K562 (cell line): ENCODE measurements at places on chromosomes 13 and 19. TPM values are rescaled to one million over a fixed set of nuclear protein-coding genes. Genes with fewer than 3 reads are reported as not detected.

The DNMT1 gene
- 261 and 271 TPM in 2 replicates for total RNA-seq

The CABP5 gene
- total RNA-seq, result not detected in 2 replicates

The PSG7 gene
- not detected in 2 replicates for total RNA-seq

The COL4A1 gene
- 0.35 and 0.36 TPM in 2 replicates for total RNA-seq

The SRRM5 gene
- 0.11 and 0.18 TPM in 2 replicates for total RNA-seq

The TEKTIP1 gene
- 0.29 and 0.66 TPM in 2 replicates for total RNA-seq

The SHANK1 gene
- total RNA-seq, result 1.3 and 1.8 TPM in 2 replicates

GRCh38 chr13:98972059-98972458 lies 5.8 kb downstream of the DOCK9 start:
- no peak for DNase-seq

DNA sequence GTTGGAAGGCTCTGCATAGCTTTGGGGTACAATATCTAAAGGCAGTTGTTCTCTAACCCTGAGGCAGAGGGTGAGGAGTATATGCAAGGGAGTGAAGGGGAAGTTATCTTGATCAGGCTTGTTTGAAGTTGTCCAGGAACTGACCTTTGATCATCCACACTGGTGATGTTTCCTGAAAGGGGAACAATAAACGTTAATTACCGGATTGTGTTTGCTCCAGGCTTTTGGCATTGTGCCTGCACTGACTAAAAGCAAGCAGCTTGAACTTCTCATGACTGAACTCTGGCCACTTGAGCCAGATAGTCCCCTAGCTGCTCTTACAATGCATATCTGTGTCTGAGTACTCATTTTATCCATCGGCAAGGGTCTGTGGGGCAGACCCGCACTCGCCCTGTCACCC lies 27.0 kb upstream of the ZNF726 start:
- no peak for DNase-seq

GRCh38 chr13:27449936-27450828 lies at the start of gene MTIF3:
Gene MTIF3, minus strand, starts transcription at chr13:27450564. Its CDS starts 10,116 bp downstream, at chr13:27440448.
- DNase-seq, result peak; percentile 89

- DNase-seq, result peak; percentile 99
These were observed at the start of the genes ADAT3 and SCAMP4 for GRCh38 chr19:1905110-1905862. Gene ADAT3, plus strand, starts transcription at chr19:1905399. Its CDS starts 6,649 bp downstream, at chr19:1912048. Gene SCAMP4, plus strand, starts transcription at chr19:1905399. Its CDS starts 9,621 bp downstream, at chr19:1915020.

GRCh38 chr19:14418856-14419105 lies 360 bp downstream of the DDX39A start:
- DNase-seq, result peak; percentile 92
